ENCODE measurements at places on chromosomes 2 and 18.

GRCh38 chr2:232901736-232902578 lies 31.9 kb downstream of the SNORC start:
- no peak for DNase-seq

- no peak for DNase-seq
Observed at GRCh38 chr2:236177967-236178889, 10.0 kb upstream of the GBX2 start.

DNA sequence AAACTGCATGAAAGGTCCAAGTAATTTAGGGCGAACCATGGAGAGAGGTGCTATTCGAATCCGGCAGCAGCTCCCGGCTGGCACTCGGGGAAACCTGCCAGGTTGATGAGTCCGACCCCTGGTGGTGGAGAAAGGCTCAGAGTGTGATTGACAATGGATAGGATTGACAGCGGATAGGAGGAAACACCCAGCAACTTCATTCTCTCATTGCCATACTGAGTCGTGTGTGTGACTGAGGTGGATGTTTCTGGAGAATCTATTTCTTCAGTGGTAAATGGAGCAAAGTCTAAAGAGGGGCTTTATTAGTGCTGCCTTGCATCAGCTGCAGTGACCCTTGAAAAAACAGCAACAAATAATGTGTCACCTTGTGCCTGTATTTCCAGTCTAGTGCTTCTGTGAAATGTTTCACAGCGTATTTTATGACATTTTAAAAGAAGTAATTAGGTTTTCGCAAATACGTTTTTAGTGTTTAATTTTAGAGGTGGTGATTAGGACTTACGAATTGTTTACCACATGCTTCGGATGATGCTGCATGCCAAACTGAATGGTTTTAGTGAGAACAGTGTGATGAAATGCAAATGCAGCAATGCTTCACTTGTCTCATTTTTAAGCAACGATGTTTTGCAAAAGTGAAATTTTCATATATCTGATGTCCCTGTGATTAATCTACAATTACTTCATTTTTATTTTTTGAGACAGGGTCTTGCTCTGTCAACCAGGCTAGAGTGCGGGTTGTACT lies 102.0 kb downstream of the DCDC2C start:
- DNase-seq = no peak

GRCh38 chr2:12702168-12703121 lies 14.3 kb upstream of the TRIB2 start:
- DNase-seq = no peak

DNA sequence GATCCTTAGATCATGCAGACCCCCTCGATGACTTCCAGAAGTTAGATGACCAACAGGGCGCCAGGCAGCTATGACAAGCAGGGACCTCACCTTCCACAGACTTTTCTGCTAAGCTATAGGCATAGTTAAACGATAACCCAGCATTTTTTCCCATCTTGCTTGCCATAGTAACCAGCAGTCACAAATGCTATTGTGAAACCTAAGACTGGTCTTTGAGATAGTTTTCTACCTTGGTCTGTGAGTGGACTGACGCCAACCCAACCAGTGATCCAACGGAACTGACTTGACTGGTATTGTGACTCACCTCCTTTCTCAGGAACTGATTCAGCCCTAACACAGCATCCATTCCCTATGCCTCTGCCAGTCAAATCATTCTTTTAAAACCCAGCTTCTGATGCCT lies 361.2 kb downstream of the LRRTM4 start:
- no peak for DNase-seq

DNA sequence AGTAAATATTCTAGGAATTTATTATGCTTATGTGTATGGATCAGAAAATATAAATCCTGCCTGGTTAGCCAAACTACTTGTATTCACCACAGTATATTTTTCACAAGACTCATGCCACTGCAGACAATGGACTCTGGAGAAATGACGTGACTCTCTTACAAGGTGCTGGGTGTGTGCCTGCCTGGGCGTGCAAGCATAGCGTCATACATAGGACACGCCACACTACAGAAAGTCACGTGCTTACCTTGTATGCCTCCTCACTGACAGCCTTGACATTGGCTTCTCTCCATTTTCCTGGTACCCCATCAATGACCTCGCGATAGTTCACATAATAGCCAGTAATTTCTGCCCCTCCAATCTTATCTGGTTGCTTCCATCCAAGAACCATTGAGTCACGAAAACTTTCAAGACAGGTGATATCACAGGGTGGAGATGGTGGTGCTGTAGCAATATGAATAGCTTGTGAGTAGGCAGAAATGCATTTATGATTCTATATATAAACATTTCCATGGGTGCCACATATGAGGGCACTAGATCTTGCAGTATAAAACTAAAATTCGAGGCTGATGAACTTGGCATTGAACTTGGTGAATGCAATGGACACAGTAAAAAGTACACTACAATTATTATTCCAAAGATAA lies 93.2 kb downstream of the MYOM1 start:
- no peak for DNase-seq

Measured in CD4-positive, alpha-beta T cell treated with Interleukin-4 for 4 hours (primary cell).